Activated CD4-positive, alpha-beta T cell treated with anti-CD3 and anti-CD28 coated beads, Interleukin-2, Interleukin-4, amounts not matched to agents 100 ng/mL and 50 ng/mL, durations not matched to agents 16 hours and 8 hours (primary cell): ENCODE measurements at places on chromosomes 12 and 14.

DNA sequence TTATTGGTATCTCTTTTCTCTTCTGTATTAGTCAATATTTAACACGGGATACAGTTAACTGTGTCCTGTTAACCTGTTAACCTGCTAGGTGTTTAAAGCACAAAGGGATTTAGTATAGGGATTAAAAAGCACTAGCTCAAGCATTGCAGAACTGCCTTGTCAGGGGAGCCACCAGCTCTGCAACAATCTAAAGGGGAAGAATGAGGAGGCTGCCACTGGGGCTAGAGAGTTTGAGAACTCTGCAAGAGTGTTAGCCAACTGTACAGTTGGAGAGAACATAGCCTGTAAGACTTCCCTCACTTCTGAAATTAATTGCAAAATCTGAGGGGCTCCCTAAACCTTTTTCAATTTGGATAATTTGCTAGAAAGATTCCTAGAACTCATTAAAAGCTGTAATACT, 6.5 kb upstream of the VRK1 start:
- no peak for DNase-seq

GRCh38 chr12:110780448-110780847, 37.8 kb upstream of the PPP1CC start:
- DNase-seq: peak; percentile 49

DNA sequence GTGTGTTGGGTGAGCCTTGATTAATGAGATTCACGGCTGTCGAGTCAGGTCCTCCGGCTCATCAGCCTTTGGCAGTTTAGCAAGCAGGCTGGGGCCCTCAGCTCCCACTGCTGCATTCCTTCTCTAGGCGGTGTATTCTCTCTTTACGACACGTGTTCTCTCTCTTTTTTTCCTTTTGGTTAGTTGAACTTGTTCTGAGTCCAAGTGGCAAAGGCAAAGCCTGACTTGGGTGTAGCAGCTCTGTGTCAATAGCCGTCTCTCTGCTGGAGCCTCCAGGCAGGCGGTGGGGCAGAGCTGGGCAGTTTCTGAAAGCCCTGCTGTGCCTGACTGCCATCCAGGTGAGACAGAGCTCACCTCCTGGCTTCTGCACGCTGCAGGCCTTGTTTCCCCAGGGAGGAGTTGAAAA, 46.6 kb downstream of the SUSD6 start:
- no peak for DNase-seq

- DNase-seq: no peak
Observed at GRCh38 chr12:108117163-108117849, 11.8 kb upstream of the WSCD2 start.

DNA sequence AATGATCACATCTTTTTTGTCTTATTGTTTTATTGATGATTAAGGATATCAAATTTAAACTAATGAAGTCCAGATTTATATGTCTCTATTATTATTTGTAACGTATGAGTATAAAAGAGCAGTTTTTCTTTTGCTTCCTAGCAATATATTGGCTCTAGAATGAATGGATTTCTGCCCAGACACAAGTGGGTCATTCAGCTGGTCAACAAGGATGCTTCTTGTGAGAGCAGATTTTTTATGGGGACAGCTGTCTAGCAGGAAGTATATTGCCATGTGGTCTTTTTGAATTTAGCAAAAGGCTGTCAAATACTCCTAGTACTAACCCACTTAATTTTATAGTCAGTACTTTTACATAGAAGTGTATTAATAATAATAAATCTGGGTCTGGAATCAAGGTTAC, 1071.1 kb upstream of the FLRT2 start:
- no peak for DNase-seq

- DNase-seq: no peak
Observed at GRCh38 chr12:105214148-105214547, 21.8 kb downstream of the APPL2 start.

DNA sequence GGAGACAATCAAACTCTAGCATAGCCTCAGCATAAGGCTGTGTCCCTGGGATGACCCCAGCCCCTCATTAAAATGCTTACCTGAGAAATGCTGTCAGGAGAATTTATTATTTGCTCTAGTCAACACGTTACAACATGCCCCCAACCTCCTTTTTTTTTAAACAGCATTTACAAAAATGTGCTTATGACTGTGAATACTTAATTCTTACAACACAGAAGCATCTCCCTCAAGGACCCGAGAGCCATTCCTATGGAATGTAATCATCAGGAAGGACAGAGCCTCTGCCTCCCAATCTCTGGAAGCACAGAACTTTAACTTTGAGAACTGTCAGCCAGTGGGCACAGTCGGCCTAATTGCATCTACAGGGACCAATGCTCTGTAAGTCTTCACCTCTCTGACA, 136.6 kb upstream of the OVCH1 start:
- DNase-seq: no peak

GRCh38 chr12:83931451-83931850, 981.1 kb downstream of the SLC6A15 start:
- no peak for DNase-seq

DNA sequence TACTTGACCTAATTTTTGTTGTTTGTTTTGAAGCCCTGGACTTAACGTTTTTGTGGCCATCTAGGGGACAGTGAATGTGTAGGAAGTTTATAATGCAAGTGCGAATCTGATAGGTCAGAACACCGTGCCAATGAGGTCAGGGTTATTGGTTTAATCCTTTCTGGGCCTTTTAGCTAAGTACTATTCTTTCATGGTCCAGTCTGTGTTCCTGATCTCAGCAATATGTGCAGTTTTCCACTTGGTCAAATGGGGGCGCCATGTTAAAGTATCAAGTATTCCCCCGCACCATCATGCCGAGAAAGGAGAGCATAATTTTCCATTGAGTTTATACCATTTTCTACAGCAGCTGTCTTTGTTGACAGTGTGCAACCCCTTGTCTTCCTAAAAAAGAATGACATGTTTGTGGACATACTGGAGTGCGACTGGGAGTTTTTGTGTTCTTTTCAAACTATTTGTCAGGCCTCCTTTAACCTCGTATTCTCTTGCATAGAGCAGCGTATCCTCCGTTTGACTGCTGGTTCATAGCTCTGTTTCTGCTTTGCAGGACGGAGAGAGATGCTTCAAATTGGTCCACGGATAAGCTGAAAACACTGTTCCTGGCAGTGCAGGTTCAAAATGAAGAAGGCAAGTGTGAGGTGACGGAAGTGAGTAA, 1.3 kb downstream of the AHSA1 start:
- DNase-seq: peak; percentile 74

- DNase-seq: no peak
Observed at GRCh38 chr14:45891417-45892080, 638.5 kb upstream of the MIS18BP1 start.

GRCh38 chr12:94127239-94128131, 20.9 kb upstream of the PLXNC1 start:
- no peak for DNase-seq
